ENCODE measurements at places on chromosomes 12 and 14.

DNA sequence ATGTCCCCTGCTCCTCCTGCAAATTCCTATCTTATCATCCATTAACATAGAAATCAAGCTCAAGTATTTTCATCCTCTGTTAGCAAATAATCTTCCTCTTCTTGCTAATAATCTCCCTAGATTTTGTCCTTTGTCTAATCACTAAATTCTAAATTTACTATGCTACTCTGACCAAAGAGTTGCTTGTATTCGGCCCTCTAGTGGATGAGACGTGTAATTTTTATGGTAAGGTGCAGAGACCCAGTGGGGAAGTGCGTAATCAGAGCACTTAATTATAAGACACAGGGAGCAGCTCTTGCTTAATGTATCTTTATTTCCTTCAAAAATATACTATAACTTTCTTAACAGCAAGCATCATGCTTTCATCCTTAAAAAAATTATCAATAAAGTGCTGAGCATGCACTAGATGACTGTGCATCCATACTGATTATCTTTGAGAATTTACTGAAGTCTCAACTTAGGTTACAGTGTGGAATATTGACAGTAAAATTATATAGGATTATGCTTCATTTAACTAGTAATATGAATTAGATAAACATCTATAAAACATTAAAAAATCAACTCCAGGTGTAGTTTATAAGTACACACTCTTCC, 212.6 kb downstream of the SLC16A7 start:
- no peak for DNase-seq

DNA sequence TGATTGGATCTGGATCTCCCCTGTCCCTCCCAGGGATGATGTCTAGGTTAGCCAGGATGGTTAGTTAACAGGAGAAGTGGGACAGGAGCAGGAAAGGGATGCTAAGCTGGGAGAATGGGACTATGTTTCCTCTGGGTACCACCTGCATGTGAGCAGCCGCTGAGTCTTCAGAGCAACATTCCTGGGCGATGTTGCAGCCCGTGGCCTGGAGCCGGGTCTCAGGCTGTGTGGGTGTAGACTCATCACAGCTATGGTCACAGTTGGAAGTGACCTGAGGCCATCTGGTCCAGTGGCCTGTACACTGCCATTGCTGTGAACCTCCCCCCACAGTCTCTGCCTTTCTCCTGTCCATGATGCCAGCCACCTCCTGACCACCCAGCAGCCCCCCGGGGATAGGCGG, 422.6 kb downstream of the DPF3 start:
- no peak for DNase-seq

- no peak for DNase-seq
Observed at GRCh38 chr12:77494296-77494695, 336.4 kb upstream of the NAV3 start.

DNA sequence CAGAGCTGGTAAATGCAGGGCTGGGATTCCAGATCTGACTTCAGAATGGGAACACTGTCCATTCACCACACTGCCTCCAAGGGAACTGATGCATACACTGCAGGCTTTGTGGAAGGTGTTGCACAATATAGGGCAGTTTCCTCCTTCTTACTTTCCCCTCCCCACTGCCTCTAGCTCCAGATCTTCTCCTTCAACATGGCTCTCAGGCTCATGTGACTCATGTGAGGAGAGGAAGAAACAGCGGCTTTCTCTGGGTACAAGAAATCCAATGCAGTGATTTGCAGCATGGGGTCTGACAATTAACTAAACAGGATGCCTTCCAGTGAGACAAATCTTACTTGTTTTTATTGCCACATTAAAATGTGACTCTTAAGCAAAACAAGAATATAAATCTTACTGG, 447.6 kb upstream of the CCDC196 start:
- DNase-seq = no peak

DNA sequence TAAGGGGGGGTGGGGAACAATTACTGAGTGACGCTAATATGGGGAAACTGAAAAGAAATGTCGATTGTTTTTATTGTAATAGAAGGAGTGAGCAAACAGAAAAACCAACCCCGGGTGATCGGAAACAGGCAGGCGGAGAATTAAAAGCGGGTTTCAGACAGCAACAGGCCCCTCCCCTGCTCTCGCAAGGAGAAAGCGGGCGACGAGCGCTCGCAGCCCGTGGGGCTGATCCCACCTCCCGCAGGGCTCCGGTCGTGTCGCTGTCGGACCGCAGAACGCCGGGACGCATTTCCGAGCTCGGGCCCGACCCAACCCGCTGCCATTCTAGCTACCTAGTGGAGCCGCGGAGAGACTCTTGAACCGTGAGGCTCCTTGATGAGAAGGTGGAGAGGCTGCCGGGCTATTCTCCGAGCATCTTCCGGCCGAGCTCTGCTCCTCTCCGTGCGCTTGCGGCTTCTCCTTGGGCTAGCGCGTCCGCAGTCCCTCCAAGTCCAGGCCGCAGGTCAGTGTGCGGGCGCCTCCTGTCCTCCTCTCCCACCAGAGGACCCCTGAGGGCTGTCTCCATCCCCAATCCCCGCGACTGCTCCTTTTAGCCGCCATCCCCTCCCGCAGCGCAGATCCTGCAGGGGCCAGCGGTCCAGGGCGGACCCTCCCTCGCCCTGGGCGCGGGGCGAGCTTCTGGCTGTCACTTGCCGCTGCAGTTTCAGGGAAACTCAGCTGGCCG, 4.1 kb upstream of the PAX9 start:
- DNase-seq = no peak

Measured in WERI-Rb-1 (cell line).